T-cell (primary cell): ENCODE measurements at places on chromosomes 5 and 9. TPM values are rescaled to one million over a fixed set of nuclear protein-coding genes. Genes with fewer than 3 reads are reported as not detected.

DNA sequence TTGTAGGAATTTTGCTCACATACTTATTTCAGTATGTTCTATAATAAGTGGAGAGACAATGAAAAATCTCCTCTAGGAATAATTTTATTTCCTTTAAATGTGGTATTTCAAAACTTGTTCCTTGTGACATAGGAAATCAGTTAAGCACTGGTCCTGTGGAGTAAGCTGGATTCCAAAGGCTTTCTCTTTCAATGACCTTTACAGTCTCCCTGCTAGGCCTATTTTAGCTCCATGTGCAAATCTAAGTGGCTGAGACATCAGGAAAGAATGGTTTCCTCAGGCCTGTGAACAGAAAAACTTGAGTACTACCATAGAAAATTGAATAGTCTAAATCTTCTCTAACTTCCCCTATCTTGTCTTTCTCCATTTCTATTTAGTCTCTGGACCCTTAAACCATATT, 514.2 kb upstream of the TLE4 start:
- H3K27me3 ChIP-seq = no peaks in the 10 kb centered on the region
- no peak overlapping the region for H3K27ac ChIP-seq
- DNase-seq = no peak
- no peaks in the 10 kb centered on the region for H3K4me1 ChIP-seq

- H3K4me1 ChIP-seq = no peaks in the 10 kb centered on the region
- no peak overlapping the region for H3K27ac ChIP-seq
- no peaks in the 10 kb centered on the region for H3K27me3 ChIP-seq
- H3K4me3 ChIP-seq = no peak overlapping the region
- H3K36me3 ChIP-seq = no peaks in the 10 kb centered on the region
Observed at GRCh38 chr5:163177971-163178370, 259.4 kb upstream of the CCNG1 start.

PRR7 gene
- 12.3 TPM for total RNA-seq

DNA sequence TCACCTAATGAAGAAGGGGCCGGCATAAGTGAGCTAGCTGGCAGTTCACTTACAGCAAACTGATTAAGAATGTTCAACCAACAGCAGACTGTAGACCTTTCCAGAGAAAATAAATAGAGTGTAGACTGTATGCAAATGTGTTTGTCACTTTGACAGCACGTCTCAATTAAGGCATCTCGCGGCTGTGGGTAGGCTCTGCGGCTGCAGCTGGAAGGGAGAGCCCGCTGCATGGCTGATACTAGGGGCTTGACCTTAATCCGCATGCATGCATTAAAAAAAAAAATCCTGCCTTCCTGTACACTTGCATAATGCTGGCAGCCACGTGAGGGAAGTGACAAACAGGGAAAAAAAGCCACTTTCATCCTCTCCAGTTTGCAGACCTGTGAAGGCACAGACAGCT, 82.3 kb downstream of the CRB2 start:
- DNase-seq = no peak
- no peaks in the 10 kb centered on the region for H3K4me1 ChIP-seq
- H3K36me3 ChIP-seq = peaks cover 13% of the 10 kb centered on the region
- H3K27ac ChIP-seq = no peak overlapping the region

DNA sequence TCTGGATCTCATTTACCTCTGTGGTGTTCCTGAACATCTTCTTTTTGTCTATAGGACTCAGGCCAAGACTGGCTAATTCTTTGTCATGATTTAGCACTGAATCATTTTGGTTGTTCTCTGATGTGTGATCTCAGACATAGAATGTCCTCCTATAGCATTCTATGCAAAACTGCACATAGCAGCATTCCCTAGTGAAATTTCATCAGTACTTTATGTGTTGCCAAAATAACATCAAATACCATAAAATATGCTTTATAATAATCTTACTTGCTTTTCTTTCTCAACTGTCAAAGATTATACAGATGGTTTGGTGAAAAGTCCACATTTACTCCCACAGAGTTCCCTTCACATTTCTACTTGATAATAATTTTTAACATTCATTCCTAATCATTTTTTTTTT, 115.7 kb upstream of the MPDZ start:
- no peaks in the 10 kb centered on the region for H3K27me3 ChIP-seq
- no peak for DNase-seq
- no peak overlapping the region for H3K27ac ChIP-seq
- H3K4me1 ChIP-seq = no peaks in the 10 kb centered on the region
- no peak overlapping the region for H3K4me3 ChIP-seq
